ENCODE measurements at places on chromosomes 11 and 22.

DNA sequence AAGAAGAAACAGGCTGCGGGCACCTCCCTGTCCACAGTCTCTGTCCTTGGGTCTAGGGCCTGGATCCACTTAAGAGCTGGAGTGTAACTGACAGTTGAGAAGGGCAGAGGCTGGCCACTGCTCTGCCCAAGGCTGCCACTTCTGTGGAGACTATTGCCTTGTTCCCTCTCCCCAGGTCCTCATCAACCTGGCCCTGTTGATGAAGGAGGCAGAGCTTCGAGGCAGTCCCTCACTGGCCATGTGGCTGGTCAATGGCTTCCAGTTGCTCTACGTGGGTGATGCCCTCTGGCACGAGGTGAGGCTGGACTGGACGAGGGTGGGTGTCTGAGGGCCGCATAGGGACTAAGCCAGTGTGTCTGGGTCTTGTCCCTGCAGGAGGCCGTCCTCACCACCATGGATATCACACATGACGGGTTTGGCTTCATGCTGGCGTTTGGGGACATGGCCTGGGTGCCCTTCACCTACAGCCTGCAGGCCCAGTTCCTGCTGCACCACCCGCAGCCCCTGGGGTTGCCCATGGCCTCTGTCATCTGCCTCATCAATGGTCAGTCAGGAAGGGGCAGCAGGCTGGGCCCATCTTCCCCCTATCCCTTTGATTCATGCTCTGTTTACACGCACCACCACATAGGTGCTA, 2.8 kb downstream of the ZNHIT2 start:
- DNase-seq = no peak

DNA sequence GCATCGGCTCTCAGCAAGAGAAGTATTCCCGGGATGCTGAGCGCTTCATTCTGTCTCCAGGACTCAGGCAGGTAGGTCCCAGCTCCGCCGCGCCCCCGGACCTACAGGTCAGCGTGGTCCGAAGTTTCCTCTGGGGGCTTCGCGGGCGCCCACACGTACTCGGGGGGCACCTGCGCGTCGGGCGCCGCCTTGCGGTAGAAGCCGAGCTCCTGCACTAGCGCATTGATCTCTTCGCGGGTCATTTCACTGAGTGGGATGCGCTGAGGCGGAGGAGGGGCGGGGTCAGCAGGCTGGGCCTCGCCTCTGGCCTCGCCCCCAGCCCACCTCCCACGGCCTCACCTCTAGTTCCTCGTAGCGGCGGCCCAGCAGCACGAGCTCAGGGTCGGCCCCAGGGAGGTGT, 2.5 kb downstream of the SELENOM start:
- DNase-seq = peak; percentile 7

DNA sequence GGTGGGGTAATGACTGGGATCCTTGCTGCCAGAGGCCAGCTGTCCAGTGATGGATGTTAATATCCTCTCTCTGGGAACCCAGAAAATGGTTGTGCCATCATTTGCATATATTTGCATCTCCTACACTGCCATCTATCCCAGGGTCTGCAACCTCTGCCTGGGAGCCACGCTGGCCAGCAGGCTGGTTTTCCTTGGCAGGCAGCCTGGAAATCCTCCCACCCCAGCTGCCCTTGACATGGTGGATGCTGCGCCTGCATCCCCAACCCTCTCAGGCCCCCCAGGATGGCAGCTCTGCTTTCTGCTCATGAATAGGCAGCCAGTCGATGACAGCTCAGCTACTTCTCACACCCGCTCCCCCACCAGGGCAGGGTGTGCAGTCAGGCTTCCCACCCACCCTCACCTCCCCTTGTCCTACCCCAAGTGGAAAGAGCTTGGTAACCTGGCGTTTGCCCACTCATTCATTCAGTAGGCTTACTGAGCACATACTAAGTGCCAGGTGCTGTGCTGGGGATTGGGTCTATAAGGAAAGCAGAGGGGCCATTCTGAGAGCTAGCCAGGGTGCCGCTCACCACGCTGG, 202.5 kb downstream of the TRIM29 start:
- DNase-seq = no peak

- DNase-seq = no peak
Observed at GRCh38 chr22:38955250-38955905, 2.0 kb upstream of the APOBEC3A start.

DNA sequence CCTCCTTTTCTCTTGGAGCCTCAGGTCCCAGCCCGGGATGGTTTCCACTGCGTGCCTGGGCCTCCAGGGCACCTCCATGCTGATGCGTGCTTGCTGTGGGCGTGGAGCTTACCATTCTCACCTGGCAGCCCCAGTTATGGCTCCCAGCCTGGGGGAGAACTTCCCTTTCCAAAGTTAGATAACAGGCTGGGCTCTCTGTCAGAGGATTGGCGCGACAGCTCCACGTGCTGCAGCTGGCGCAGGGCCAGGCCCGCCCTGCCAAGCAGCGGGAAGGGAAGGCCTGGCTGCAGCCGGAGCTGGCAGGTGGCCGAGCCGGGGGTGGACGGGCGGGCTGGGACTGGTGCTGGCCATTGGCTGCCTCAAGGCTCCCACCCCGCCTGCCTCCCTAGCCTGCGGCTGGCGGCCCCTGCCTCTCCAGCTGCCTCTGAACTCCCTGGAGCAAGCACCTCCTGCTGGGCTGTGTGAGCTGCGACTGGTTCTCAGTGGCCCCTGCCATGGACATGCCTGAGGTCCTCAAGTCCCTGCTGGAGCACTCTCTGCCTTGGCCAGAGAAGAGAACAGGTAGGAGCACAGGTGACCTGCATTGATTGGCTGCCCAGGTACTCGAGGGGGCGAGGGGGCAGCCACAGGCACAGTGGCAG, 14.6 kb upstream of the TEF start:
- DNase-seq = no peak

- DNase-seq = no peak
Observed at GRCh38 chr22:42470366-42471082, 38.3 kb upstream of the NFAM1 start.

GRCh38 chr11:129247135-129247534, 55.0 kb upstream of the ARHGAP32 start:
- DNase-seq = no peak

- DNase-seq = no peak
Observed at GRCh38 chr11:111570796-111571195, 30.3 kb downstream of the LAYN start.

DNA sequence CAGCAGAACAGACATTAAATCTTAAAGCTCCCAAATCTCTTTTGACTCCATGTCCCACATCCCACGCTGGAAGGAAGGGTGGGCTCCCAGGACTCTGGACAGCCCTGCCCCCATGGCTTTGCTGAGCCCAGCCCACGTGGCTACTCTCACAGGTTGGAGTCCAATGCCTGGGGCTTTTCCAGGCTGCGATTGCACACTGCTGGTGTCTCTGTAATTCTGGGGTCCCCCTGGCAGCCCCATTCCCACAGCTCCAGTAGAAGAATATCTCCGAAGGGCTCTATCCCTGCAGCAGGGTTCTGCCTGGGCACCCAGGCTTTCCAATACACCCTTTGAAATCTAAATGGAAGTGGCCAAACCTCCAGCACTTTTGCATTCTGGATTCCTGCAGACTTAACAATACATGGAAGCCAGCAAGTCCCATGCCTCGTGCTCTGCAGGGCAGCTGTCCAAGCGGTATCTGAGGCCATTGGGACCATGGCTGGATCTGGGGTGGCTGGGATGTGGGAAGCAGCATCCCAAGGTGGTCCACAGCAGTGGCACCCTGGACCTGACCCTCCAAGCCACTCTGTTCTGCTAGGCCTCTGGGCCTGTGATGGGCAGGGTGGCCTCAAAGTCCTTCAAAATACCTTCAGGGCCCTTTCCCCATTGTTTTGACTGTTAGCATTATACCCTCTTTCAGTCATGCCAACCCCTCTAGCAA, 47.9 kb upstream of the TH start:
- DNase-seq = no peak

GRCh38 chr11:218815-219593, 11.5 kb downstream of the RIC8A start:
- DNase-seq = no peak

DNA sequence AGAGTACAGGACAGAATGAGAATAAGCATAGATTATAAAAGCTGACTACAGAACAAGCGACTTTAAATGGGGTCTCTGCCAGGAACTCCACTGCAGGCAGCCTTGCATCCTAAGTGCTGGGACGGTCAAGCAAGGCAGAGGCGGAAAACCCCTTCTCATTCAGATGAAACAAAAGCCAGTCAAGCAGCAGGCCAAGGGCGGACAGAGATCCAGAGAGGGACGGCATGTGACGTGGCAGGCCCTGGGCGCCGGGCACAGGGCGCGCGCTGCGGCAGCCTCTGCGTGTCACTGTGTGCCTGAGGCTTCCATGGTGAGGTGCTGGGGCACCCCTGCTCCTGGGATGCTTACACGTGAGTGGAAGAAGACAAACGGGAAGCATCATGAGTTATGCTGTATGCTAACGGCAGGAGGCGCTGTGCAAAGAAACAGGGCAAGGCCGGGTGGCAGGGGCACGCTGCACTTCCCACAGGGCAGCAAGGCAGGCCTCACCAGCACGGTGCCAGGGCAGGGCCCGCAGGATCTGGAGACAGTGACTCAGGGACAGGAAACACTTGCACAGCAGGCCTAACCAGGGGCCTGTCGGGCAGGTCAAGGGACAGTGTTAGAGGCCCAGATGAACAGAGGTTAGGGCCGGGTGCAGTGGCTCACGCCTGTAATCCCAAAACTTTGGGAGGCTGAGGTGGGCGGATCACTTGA, 6.2 kb downstream of the TOLLIP start:
- no peak for DNase-seq

DNA sequence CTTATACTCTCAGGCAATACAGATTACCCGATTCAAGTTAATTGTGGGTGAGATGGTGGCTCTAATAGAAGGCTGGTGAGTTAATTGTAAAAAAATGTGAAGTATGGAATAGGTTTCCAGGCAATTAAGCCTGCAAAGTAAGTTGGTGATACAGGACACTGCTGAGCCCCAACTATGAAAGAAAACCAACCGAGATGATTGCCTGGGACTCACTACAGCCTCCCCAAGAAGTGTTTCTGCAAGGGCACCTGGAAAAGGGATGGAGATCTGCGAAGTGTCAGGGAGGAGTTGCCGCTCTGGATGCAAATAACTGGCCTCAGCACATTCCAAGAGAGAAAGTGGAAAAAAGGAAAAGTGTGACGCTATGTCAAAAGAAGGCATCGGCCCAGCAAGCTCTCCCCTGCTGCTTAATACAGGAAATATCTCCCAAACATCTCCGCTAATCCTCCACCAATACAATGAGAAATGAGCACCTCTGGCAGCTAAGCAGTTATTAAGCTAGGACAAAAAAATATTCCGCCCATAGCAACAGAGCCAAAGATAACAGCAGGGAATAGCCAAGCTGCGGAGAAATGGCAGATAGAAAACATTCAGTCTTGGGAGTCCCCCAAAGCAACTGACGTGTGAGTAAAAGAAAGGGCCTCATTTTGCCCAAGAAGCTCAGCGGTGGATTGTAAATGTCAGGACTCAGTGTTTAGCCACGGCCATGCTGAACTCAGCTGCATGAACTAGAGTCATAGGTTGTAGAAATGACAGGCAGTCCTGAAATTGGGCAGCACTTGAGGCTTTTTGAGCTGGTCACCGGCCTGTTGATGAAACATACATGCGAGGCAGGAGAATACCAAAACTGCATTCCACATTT, 133.7 kb downstream of the SNX19 start:
- DNase-seq = no peak

DNA sequence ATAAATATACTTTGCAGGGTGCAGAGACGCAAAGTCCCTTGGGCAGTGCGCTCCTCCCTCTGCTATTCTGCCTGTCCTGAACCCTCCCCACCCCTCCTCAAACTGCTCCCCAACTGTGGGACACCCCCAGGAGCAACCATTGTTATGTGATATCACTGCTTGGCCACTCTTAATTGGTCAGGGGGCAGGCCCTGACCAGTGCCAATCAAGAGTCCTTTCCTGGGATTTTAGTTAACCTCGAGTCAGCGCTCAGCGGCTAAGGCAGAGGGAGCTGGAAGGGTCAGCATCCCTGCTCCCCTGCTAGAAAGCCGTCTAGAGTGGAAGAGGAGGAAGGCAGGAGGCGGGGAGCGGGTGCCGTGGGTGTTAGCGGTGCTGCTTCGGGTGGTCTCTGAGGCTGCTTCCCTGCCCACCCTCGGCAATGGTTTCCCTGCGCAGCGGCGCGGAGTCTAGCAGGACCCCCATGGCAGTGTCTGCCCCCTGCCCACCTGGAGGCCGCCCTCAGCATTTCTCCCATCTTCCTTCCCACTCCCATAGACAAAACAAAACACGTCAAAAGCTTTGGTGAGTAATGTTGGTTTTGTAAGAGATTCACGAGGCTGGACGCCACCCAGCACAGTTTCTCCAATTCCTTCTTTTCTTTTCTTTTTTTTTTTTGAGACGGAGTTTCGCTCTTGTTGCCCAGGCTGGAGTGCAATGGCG, 38.4 kb upstream of the A4GALT start:
- no peak for DNase-seq

DNA sequence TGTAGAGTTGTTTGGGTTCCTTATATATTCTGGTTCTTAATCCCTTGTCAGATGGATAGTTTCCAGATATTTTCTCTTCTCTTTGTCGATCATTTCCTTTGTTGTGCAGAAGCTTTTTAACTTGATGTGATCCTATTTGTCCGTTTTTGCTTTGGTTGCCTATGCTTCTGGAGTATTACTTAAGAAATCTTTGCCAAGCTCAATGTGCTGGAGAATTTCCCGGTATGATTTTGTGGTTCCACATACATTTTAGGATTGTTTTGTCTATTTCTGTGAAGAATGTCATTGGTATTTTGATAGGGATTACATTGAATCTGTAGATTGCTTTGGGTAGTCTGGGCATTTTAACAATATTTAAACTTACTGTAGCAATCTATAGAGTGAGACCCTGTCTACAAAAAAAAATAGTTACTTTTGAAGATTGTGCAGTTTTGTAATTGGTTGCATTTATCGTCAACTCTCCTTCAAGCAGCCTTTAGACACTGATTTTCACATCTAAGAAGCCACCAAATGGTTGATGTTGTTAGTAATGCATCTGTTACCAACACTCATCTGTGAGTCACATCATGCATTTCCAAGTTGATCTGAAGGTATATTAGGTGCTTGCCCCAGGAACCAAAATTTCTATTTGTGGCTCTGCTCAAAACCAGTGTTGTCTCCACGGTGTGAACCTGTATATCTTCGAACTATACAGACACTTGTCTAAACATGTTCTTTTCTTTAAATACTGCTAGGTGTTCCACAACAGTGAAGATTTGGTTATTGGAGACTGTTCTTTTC, 21.4 kb downstream of the XRCC6 start:
- no peak for DNase-seq

GRCh38 chr11:7617032-7617431, 56.3 kb downstream of the CYB5R2 start:
- no peak for DNase-seq
